ENCODE measurements at places on chromosomes 12 and 14. TPM values are rescaled to one million over a fixed set of nuclear protein-coding genes. Genes with fewer than 3 reads are reported as not detected.

The EPYC gene
- total RNA-seq: not detected

The RNFT2 gene
- total RNA-seq: 2.3 TPM

The MFAP5 gene
- 9.0 TPM for total RNA-seq

DNA sequence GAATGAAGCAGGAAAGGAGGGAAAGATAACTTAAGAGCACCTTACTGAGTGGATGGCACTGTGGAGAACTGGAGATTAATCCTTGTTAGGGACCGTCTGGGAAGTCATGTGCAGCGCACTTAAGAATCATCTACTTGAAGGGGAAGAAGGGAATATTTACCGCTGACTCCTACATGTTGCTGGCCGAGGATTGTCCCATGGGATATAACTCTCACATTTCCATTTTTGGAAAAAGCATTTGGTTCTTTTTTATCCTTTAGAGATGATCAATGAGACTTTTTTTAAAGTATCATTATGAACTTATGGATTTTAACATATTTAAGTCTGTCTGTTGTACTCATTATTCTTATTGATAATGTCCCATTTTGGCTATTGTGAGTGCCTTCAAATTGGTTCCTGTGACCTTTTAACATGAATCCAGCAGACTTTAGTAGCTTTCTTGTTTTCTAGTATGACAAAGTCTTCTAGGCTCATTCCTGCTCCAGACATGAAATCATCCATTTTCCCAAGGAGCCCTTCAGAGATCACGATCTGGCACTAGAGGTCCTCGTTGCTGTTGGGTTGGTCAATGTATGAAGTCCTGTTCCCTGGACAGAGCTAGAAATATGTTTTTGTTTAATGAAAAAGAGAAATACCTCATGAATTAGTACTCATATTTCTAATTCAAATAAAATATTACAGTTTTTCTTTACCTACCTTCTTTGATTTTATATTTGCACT, 20.2 kb upstream of the FAM234B start:
- DNase-seq: peak; percentile 87
